Mammary microvascular endothelial cell (primary cell): ENCODE measurements at places on chromosomes 12 and 14. TPM values are rescaled to one million over a fixed set of nuclear protein-coding genes. Genes with fewer than 3 reads are reported as not detected.

PLEKHH1 gene
- total RNA-seq: 0.05 and 0.13 TPM in 2 replicates

VWF gene
- total RNA-seq: 768 and 837 TPM in 2 replicates

OR6C75 gene
- not detected in 2 replicates for total RNA-seq

ERP27 gene
- 0.73 and 2.1 TPM in 2 replicates for total RNA-seq

DHRS7 gene
- total RNA-seq: 44.8 and 47.3 TPM in 2 replicates

SYCP3 gene
- not detected in 2 replicates for total RNA-seq

TCL1B gene
- total RNA-seq: not detected in 2 replicates

RPGRIP1 gene
- total RNA-seq: 0.05 TPM in 1 of 2 replicates, not detected in the other

KLRD1 gene
- total RNA-seq: not detected in 2 replicates

SMCO3 gene
- total RNA-seq: 0.20 TPM in 1 of 2 replicates, not detected in the other

LLPH gene
- total RNA-seq: 17.4 and 18.6 TPM in 2 replicates

TMEM119 gene
- 0.94 TPM in 1 of 2 replicates, not detected in the other for total RNA-seq

NCOR2 gene
- 34.1 and 57.0 TPM in 2 replicates for total RNA-seq

NPFF gene
- not detected in 2 replicates for total RNA-seq

TRHDE gene
- not detected in 2 replicates for total RNA-seq

KRT6C gene
- total RNA-seq: not detected in 2 replicates

NKX2-8 gene
- not detected in 2 replicates for total RNA-seq

GARIN6 gene
- total RNA-seq: not detected in 2 replicates

FIGNL2 gene
- 0.15 and 0.33 TPM in 2 replicates for total RNA-seq

LTB4R2 gene
- 3.9 and 5.0 TPM in 2 replicates for total RNA-seq

GALNT8 gene
- not detected in 2 replicates for total RNA-seq

HOXC4 gene
- not detected in 2 replicates for total RNA-seq

CIROP gene
- total RNA-seq: not detected in 2 replicates

RHNO1 gene
- total RNA-seq: 48.8 and 50.5 TPM in 2 replicates

TAS2R31 gene
- 0.15 TPM in 1 of 2 replicates, not detected in the other for total RNA-seq

DEGS2 gene
- total RNA-seq: 0.10 TPM in 1 of 2 replicates, not detected in the other

GPD1 gene
- not detected in 2 replicates for total RNA-seq

HOXC9 gene
- total RNA-seq: not detected in 2 replicates

RNF212B gene
- not detected in 2 replicates for total RNA-seq

KLRB1 gene
- total RNA-seq: not detected in 2 replicates

TRPV4 gene
- total RNA-seq: 2.4 and 3.4 TPM in 2 replicates

LHX5 gene
- total RNA-seq: not detected in 2 replicates

SLC10A1 gene
- not detected in 2 replicates for total RNA-seq

HOTAIR gene
- total RNA-seq: not detected in 2 replicates

KLRG1 gene
- 0.40 and 1.1 TPM in 2 replicates for total RNA-seq
